ENCODE measurements at places on chromosomes 7 and 10. TPM values are rescaled to one million over a fixed set of nuclear protein-coding genes. Genes with fewer than 3 reads are reported as not detected.

Gene LIPF
- total RNA-seq: not detected

Gene PNLIPRP2
- total RNA-seq: 0.72 TPM

Gene CDK14
- total RNA-seq: 3.0 TPM

Gene TMEM178B
- 0.39 TPM for total RNA-seq

DNA sequence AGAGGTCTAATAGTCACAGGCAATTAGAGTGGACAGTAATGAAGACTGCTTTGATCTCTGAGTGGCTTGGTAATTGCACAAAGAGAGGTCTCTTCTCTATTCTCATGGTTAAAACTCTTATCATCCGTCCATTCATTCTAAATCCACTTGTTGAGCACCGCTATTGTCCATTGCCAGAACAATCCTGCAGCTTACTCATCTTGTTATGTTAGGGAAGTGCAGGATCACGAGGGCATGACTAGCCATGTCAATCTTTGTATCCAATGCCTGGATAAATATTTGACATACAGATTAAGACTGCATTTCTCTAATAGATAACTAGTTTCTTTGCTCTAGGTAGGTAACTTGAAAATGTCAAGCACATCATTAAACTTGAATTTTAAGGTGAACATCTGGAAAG is 14.9 kb downstream of the SFTPD start:
- H3K27ac ChIP-seq: no peak overlapping the region
- no peaks in the 10 kb centered on the region for H3K36me3 ChIP-seq
- no peaks in the 10 kb centered on the region for H3K4me1 ChIP-seq
- no peak overlapping the region for H3K4me3 ChIP-seq

- no peaks in the 10 kb centered on the region for H3K27me3 ChIP-seq
- no peaks in the 10 kb centered on the region for H3K36me3 ChIP-seq
Measured at GRCh38 chr7:85776691-85777345, 590.0 kb upstream of the SEMA3D start.

- no peak within 1 kb of the TSS for H3K27ac ChIP-seq
- DNase-seq: peak; percentile 61
- H3K27me3 ChIP-seq: no peaks in the 10 kb centered on the region
- peak within 1 kb of the TSS; percentile 45 for H3K4me3 ChIP-seq
Measured at GRCh38 chr7:95396136-95397032, at the start of gene PON3. TSS of gene PON3 (minus strand) at chr7:95396375. CDS start at chr7:95396350, 25 bp downstream.

DNA sequence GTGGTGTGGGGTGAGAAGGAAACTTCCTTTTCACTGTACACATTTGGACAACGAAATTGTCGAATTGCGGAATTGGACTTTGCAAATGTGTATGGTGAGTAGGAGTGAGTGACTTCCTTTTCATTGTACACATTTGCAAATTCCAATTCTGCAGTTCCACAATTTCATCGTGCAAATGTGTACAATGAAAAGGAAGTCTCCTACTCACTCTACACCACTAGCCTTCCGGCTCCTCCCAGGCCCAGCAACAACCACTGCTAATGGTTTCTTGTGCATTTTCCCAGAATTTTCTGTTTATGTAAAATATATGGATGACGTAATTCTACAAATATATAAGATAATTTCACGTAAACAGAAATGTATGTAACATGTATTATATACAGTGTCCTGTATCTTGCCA is 118.5 kb downstream of the ARL4A start:
- H3K27ac ChIP-seq: no peak overlapping the region
- no peaks in the 10 kb centered on the region for H3K27me3 ChIP-seq
- no peak for DNase-seq
- H3K4me3 ChIP-seq: no peak overlapping the region

- no peaks in the 10 kb centered on the region for H3K4me1 ChIP-seq
- DNase-seq: no peak
- no peaks in the 10 kb centered on the region for H3K27me3 ChIP-seq
- no peaks in the 10 kb centered on the region for H3K36me3 ChIP-seq
- no peak overlapping the region for H3K27ac ChIP-seq
- no peak overlapping the region for H3K4me3 ChIP-seq
Measured at GRCh38 chr7:158963771-158964241, 107.4 kb downstream of the DYNC2I1 start.

DNA sequence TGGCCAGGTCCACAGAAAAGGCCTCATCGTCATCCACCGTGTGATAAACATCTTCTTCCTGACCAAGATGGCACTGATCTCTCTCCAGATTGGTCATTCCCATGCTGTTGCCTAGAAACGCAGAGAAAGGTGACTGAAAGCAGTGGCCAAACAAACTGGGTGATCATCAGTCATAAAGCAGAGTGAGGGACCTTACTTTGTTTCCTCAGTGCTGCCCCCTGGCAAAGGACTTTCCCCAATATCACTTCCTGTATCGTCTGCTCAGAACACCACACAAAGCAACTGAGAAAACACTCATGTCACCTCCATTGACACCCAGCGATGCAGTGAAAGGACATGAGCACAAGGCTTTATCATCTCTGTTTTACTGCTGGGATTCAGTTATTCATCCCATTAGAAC is 40.0 kb upstream of the TM9SF3 start:
- no peak overlapping the region for H3K4me3 ChIP-seq
- no peak for DNase-seq
- no peaks in the 10 kb centered on the region for H3K27me3 ChIP-seq
- no peaks in the 10 kb centered on the region for H3K4me1 ChIP-seq
- H3K27ac ChIP-seq: no peak overlapping the region

DNA sequence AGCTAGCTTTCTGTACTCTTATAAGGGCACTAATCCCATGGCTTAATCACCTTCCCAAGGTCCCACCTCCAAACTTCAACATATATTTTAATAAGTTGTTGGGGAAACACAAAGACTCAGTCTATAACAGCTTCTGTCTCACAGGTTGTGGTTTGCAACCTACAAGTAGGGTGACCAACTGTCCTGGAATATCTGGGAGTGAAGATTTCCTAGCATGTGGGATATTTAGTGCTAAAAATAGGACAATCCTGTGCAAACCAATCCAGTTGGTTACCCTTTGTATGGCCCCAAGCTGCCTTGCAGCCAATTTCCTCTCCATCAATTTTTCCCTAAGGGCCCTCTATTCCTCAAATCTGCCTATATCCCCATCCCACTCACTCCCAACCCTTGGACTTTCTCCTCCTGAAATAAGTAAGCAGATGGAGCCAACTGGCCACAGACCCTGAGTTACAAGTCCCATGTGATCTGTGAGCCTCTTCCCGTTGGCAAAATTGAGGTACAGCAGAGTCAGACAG is 82.3 kb downstream of the FAM13C start:
- no peaks in the 10 kb centered on the region for H3K36me3 ChIP-seq
- H3K27me3 ChIP-seq: no peaks in the 10 kb centered on the region
- H3K27ac ChIP-seq: no peak overlapping the region
- no peak overlapping the region for H3K4me3 ChIP-seq
- DNase-seq: no peak

GRCh38 chr10:96124230-96125141 is 5.6 kb upstream of the ZNF518A start:
- H3K4me3 ChIP-seq: peak overlapping the region; percentile 4
- H3K27ac ChIP-seq: peak overlapping the region; percentile 36

DNA sequence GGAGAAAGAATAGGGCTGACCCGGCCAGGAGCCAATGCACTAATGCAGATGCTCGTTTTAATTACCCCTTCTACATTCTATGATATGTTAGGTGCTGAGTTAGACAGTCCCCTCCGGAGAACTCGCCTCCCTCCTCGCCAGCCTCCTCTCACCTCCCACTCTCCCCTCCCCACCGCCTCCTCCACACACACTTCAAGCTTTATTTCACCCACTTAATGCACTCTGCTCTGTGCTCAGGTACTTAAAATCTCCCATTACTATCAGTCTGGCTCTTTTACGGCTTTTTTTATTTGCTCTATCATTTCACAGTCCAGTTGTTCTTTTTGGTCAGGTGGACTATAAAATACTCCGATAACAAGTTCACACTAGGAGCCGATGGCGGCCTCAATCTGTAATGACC is 231.6 kb downstream of the TEX36 start:
- H3K27me3 ChIP-seq: peaks cover 36% of the 10 kb centered on the region
- H3K4me1 ChIP-seq: no peaks in the 10 kb centered on the region
- no peak overlapping the region for H3K4me3 ChIP-seq
- no peak overlapping the region for H3K27ac ChIP-seq
- no peak for DNase-seq

Data from Panc1 (cell line).